ENCODE measurements at places on chromosomes 5 and 9.

DNA sequence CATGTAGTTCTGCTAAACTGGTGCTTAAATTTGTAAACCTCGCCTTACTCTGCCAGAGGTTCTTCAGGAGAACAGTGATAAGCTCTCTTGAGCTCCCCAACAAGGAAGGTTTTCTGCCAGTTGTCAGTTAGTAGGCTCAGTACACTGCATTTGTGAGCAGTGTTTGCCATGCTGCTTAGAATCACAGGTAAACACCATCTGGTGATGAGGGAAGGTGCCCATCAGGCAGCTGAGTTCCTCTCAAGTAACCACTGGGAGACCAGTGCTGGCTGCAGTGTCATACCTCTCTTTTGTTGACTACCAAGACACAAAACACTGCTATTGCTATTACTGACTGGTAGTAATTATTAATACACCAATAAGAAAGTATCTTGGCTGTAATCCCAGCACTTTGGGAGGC, 186.2 kb upstream of the OTULINL start:
- DNase-seq = no peak

- no peak for DNase-seq
Observed at GRCh38 chr5:64831996-64832395, 63.3 kb downstream of the CWC27 start.

DNA sequence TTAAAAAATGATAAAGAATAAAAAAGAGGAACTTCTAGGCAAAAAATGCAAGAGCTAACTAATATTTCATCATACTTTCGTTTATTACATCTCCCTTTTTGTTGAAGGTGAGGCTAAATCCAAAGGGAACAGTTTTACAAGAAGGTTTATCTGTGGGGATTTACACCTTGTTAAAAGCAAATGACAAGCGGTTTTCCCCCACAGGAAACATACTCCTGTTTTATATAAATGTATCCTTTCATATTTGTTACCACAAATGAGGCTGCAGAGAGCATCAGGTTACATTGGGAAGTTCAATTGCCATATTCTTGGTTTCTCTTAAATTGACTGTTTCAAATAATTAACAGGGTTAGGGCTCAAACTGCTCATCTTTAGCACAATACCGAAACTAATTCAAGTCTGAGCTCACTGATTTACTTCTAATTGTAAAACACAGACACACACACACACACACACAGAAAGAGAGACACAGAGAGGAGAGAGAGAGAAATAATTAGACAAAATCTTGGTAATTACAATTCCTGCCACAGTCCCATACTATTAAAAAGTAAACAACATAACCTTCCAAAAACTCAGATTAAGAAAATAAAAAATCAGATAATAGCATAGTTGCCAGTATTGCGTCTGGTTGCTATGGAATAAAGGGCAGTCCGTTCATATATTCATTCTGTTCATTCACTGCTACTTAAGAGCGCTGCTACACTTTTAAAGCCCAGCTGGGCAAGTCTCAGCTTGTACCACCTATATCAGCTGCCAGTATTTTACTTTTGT, 17.1 kb downstream of the RFX3 start:
- peak; percentile 34 for DNase-seq

- no peak for DNase-seq
Observed at GRCh38 chr9:13956107-13956506, 357.8 kb downstream of the NFIB start.

DNA sequence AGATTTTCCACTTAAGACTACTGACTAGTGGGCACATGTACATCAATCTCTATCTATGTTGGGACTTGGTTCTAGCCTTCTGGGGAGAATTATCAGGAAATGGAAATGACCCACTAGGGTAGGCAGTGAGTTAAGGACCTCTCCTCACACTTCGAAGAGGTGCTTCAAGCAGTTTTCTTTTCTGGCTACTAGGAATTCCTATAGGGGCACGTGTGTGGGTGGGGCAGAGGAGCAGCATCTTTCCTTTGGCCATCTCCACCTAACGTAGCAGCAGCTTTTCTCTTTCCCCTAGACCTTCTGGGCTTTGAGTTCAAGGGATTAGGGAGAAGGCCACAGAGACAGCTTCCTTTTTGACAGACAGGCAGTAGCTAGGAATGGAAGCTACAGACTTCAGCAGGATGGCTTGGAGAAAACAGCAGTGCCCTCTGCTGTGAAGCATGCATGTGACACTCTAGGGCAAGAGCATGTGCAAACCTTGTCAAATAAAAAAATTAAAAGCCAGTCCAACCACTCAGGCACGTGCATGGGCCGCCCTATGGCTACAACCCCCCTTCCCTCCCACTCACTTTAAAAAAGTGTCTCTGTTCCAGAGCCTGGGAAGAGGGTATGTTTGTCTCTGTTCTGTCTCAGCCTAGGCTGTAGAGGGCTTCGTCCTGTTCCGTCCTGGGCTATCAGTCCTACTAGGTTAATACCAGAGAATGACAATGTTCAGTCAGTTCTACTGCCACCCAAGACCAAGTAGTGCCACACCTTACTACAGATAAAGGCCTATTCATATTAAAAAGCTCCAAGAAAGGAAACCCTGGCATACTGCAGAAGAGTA, 8.7 kb upstream of the GFRA3 start:
- DNase-seq = no peak

DNA sequence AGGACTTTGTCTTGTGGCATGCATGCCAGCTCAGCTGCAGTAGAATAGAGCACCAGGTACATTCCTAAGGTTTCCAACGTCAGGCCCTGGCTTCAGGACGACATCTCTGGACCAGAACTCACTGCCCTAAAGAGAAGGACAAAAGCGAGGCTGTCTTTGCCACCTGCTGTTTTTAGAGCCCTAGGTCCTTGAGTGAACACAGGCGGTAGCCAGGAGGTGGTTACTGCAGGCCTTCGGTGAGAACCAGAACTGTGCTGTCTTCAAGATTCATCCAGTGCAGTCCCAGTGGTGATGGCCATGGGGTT, 288.9 kb upstream of the CDH18 start:
- DNase-seq = no peak

DNA sequence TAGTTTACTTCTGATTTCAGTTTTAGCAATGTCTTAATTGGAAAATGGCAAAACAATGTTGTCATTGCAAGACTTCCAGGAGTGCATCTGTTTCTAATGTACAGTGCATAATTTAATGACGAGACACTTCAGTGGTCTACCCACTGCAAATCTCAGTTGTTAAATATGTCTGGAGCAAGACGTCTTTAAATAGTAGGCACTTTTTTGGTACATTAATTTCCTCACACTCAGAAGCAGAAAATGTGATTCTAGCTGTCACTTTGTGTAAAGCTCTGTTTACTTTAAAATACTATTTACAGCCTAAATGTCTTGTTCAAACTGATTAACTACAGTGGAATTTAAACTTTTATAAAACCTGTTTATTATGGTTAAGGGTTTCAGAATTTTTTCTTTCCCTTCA, 815.5 kb downstream of the TLE1 start:
- no peak for DNase-seq

DNA sequence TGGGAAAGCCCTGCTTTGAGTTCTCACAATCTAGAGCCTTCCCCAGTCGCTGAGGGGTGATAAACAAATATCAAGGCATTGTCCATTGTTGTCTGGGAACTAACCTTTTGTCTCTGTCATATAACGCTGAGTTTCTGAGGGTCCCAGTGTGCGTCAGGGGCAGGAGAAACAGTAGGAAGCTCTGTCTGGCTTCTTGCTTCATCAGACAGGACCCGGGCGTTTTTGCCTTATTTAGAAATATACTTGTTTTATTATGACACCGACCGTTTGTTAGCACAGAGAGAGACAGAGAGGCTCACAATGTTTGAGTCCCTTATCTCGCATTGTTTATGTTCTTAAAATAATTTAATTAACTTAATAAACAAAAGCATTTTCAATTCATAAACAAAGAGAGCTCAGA, 204.9 kb upstream of the GAS1 start:
- no peak for DNase-seq

- peak; percentile 84 for DNase-seq
Observed at GRCh38 chr9:137218754-137219271, 3.2 kb downstream of the RNF208 start.

DNA sequence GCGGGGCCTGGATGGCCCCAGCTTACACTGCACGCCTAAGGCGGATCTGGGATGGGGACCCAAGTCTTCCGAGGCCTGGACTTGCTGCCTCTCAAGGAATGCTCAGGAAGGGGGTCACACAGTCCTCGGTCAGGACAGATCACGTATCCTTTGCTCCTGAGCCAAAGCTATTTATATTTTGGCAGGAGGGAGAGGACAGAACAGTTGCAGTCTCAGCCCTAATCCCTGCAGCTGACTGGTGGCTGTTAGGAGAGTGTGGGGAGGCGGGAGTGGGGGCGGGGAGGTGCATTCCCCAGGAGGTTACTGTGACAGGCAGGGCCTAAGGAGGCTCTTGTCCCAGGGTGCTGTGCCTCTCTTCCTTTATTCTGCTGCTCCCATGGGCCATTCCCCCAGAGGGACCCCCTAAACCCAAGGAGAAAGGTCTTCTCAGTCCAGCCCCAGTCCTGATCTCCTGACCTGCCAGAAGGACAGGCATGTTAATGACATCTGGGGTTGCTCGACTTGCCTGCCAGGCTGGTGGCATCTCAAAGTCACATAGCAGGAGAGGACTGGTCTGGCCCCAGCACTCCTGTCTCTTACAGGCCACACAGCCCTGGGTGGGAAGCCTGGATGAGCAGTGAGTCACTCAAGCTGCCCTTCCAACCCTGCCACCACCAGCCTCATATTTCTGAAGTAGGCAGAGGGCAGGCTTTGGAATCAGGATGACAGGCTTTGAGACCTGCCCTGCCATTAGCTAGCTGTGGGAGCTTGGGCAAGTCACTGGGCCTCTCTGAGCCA, 51.9 kb downstream of the COL27A1 start:
- no peak for DNase-seq

DNA sequence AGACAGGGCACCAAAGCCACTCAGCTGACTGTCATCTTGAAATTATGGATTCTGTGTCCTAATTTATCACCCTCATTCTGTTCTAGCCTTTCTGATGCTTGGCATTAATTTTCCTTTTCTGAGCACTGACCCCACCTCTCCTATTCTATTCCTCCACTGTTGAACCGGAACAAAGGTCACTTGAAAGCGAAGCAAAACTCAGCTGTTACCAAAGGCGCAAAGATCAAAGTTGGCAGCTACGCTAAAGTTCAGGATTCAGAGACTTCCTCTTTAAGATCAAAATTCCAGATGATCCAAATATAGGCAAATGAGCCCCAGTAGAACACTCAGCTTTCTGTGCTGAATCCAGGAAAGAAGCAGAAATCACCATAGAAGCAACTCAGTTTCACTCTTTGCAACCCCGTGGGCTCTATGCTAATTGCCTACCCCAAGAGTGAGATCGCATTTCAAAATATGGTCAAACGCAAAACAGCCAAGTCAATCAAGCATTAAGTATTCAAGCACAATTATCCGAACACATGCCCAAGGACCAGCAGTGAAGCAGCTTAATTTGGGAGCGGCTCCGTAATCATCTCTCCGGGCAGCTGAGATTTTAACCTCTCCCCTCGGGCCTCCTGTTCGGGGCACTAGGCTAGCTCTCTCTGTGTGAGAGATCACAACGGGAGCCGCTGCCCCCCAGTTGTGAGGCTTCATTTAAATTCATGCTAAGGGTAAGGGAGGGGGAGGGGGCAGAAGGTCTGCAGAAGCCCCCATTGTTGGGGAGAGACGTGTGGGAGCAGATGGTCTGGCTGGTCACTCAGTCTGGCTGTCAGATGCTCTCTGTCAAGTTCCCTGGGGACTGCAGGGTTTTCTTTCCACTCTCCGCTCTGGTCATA, 288.6 kb downstream of the ELAVL2 start:
- no peak for DNase-seq

- no peak for DNase-seq
Observed at GRCh38 chr5:147782110-147783028, at the start of gene JAKMIP2. JAKMIP2 (minus strand) TSS chr5:147782728; CDS start chr5:147671806, 110,922 bp downstream.

DNA sequence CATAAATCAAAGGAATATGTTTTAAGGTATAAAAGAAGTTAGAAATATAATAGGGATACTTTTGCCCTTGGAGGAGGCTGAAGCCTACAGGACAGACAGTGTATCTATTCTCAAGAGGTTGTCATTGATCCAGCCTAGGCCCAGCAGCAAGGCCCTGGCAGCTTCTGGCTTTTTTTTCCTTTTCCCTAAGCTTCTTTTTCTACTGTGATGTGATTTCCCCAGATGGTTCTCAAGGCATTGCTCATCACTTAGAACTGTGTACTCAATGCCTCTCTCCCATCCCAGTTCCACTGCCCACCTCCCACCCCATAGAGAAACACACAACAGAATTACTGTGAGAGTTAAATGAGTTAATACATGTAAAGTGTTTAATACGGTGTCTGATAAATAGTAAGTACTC, 88.6 kb downstream of the SLC44A1 start:
- DNase-seq = no peak

- DNase-seq = no peak
Observed at GRCh38 chr9:114851306-114851705, 45.5 kb upstream of the TNFSF15 start.

- no peak for DNase-seq
Observed at GRCh38 chr9:129776938-129777768, 24.3 kb upstream of the PTGES start.

DNA sequence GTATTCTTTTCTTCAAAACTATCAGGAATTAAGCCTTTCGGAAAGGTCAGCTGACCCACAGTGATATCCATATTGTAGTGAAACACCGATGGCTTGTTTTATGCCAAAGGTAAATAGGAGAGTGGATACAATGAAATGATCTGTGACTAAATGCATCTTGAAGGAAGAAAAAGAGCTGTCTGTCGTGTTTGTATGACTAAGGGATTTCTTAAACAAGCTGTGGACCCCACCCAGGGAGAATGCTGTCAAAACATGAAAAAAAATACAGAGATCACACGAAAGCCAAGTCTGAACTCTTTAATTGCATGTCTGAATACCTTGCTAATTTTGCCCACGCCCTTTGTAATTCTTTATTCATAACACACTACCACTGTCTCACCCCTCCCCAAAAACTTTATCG, 286.4 kb upstream of the WWC1 start:
- no peak for DNase-seq

GRCh38 chr5:1894243-1894642, 11.5 kb upstream of the IRX4 start:
- no peak for DNase-seq

DNA sequence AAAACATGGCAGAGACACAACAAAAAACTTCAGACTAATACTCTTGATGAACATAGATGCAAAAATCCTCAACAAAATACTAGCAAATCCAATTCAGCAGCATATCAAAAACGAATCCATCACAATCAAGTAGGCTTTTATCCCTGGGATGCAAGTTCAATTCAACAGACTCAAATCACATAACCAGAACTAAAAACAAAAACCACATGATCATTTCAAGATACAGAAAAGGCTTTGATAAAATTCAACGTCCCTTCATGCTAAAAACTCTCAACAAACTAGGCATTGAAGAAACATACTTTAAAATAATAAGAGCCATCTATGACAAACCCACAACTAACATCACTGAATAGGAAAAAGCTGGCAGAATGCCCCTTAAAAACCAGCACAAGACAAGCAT, 93.6 kb downstream of the TUSC1 start:
- DNase-seq = no peak

GRCh38 chr9:84839541-84839940, 170.0 kb downstream of the NTRK2 start:
- no peak for DNase-seq

DNA sequence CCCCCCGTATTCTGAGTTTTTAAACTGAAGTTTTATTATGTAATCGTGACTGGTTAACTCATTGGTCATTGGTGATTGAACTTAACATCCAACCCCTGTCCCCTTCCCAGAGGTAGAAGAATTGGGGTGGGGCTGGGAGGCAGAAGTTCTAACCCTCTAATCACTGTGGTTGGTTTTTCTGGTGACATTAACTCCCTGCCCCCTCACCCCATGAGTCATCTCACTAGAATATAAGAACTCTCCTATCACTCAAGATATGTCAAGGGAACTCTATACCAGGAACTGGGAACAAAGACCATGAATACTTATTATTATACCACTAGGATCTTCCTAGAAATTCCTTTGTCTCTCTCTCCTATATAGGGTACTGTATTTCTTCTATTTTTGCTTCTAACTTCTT, 52.3 kb upstream of the CAVIN4 start:
- no peak for DNase-seq
